ENCODE measurements at places on chromosomes 13 and 19. TPM values are rescaled to one million over a fixed set of nuclear protein-coding genes. Genes with fewer than 3 reads are reported as not detected.

ZNF761 gene
- 10.4 TPM for total RNA-seq

DNA sequence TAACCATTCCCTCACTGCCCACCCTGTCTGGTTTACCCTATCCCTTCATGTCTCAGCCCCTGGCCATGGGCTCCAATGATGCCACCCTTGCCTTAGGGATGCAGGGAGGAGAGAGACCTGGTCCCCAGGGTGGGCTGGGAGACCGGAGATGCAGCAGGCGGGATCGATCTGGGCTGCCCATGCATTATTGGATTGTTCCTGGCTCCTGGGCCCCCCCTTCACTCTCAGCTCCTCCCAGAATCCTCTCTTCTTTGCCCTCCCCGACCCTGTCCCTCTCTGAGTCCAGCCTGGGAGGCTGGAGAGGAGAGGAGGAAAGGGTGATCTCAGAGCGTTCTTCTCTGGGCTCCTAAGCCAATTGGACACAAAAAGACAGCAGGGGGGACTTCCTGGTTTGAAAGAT lies 5.8 kb downstream of the KASH5 start:
- no peak for DNase-seq

DNA sequence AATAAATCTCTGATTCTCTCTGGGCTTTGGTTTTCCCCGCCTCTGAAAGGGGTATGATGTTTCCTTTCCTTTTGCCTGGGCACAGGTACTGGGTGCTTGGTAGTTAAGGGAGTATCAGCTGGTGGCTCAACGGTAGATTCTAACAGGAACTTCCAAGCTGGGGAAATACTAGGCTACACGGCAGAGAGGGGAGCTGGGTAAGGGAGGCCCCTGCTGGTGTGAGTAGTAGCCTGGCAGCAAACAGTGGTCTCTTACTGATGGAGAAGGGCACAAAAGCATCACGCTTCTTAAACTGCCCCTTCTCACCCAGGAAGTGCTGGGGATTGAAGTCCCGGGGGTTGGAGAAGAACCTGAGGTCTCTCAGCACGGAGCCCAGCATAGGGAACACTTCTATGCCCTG lies 26.9 kb upstream of the CYP2A7 start:
- no peak for DNase-seq

GIPR gene
- 3.7 TPM for total RNA-seq

DNA sequence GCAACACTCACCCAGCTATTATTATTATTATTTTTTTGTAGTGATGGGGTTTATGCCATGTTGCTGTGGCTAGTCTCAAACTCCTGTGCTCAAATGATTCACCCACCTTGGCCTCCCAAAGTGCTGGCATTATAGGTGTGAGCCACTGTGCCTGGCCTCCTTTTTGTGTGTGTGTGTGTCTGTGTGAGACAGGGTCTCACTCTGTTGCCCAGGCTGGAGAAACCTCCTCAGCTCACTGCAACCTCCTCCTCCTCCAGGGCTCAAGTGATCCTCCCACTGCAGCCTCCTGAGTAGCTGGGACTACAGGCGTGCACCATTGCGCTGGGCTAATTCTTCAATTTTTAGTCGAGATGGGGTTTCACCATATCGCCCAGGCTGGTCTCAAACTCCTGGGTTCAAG lies 3.6 kb upstream of the MYDGF start:
- no peak for DNase-seq

Measured in omental fat pad (tissue), 4 donors.